Left renal pelvis (tissue), 4 donors: ENCODE measurements at places on chromosomes 7 and 10. TPM values are rescaled to one million over a fixed set of nuclear protein-coding genes. Genes with fewer than 3 reads are reported as not detected.

DNA sequence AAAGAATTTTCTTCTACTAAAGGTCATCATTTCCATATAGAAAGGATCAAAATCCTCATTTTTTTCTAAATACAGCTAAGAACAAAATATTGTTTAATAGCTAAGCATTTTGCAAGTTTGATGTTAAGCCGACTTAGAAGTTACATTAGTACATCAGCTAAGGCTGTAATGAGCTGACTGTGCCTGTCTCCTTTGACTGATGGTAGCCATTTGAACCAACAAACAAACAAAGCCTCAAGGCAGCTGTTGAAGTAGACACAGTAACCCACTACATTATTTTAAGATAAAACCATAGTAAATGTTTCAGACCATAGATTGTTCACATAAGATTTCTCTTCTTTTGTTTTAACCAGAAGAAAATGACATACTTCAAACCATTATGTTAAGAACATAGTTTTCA, 210.9 kb upstream of the VSTM2A start:
- DNase-seq, result no peak

DNA sequence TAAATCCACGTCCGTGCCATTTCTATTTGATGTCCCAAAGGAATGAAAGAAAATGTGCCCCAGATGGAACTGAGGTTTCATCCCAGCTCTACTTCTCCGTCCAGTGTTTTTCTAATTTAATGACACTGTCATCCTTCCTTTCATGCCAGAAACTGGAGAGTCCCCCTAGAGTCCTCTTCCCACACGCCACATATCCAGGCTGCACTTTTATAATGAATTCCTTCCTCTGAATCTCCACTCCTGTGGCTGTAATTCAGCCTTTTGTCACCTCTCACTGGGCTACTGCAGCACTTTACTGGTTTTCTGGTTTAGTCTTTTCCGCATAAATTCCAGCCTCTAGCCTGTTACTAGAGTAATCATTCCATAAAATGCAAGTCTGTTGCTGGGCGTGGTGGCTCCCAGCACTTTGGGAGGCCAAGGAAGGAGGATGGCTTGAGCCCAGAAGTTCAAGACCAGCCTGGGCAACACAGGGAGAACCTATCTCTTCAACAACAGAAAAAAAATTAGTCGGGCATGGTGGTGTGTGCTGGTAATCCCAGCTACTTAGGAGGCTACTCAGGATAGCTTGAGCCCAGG, 142.6 kb upstream of the RHEB start:
- no peak for DNase-seq

TMEM236 gene
- polyA plus RNA-seq, result 0.29 TPM

GRCh38 chr7:138753610-138754009, 44.2 kb upstream of the TMEM213 start:
- DNase-seq, result no peak

- peak; percentile 27 for DNase-seq
Measured at GRCh38 chr7:6446838-6447580, 745 bp downstream of the DAGLB start.

DNA sequence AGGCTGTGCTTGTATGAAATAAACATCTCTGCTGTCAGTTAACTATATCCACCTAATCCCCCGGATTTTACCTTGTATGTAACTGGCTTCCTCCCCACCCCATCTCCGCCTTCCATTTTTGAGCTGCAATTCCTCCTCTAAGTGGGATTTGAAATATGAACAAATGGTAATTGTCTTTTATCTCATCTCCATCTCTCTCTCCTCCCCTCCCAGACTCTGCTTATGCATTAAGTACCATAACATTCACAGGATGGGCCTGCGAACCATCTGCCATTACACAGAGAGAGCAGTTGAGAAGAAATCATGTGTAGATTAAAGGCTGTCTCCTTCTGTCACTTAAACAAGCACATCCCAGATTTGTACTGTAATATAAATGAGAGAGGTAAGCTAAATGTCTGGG, 1169.9 kb downstream of the TYW1 start:
- no peak for DNase-seq

DNA sequence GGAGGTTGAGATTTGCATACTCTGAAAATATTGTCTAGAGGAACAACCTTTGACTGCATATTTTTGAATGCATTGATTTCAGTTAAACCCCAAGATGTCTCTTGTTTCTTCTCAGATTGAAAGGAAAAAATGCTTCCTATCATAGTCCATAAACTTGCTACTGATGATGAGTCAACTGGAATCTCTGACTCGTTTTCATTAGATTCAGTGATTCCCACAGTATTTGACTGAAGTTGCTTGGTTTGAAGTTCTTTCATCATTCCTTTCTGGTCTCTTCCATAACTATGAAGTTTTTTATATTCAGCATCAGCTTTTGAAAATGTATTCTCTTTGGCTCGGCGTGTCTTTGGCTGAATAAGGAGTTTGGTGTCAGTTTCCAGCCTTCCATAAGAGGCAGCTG, 10.7 kb downstream of the PEX1 start:
- DNase-seq, result no peak

DNA sequence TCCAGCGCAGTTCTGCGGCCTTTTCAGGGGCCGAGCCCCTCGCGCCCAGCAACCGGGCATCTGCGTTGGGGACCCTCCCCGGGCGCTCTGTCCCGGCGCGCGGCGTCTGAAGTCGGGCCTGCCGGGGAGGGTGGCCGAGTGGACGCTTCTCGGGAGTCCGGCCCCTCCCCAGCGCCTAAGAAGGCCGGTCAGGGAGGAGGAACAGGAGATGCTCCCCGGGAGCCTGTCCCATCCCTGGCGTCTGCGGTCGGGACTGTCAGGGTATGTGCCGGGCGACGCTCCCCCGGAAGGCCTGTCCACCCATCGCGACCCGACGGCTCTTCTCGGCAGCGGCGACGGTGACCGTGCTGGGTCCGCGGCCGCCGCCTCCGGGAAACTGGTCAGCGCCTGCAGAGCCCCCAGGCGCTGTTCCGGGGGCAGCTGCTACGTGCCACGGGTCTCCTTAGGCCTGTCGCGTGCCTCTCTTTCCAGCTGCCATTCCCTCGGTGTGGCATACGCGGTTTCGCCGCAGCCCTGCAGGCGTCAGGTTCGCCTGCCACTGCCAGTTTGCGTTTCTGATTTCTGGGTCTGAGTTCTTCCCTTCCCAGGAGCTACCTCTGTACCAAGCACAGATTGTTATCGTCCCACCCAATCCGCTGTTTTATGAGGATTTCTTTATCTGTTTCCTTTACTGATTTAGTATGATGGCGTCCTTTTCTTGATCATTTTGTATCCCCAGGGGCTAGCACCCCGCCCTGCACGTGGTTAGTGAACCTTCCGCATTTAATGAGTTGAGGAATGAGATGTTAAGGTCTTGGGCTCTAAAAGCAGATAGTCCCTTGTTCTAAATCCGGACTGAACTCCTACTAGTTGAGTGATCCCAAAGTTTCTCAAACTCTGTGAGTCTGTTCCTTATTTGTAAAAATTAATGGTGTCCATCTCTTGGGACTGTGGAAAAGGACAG, 782 bp downstream of the IFIT5 start:
- DNase-seq, result no peak

DNA sequence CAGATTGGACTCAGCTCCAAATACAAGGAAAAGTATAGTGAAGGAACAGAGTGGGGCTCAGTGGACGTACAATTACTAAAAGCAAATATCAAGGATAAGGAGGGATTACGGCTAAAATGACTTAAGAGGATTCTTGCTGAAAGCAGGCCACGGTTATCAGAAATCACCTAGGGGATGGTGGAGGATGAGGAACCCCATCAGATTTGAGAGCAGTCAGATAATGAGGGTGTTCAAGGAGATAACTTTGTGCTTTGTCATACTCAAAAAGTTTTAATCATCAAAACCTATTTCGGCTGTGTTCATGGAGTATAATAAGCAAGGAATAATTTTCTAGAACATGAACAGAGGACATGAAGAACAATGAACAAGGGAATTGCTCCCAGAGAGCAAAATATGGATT, 275.8 kb downstream of the SEMA3D start:
- no peak for DNase-seq

GRCh38 chr10:129725011-129725410, 239.1 kb downstream of the EBF3 start:
- no peak for DNase-seq

PIP gene
- not detected for polyA plus RNA-seq

GRCh38 chr10:43390759-43391158, 18.2 kb downstream of the HNRNPF start:
- no peak for DNase-seq

ZNF479 gene
- not detected for polyA plus RNA-seq

SLC16A12 gene
- 1.8 TPM for polyA plus RNA-seq
